ENCODE measurements at places on chromosomes 16 and 17. TPM values are rescaled to one million over a fixed set of nuclear protein-coding genes. Genes with fewer than 3 reads are reported as not detected.

Gene NUPR1
- 64.4 TPM for total RNA-seq

Gene CDH8
- 0.48 TPM for total RNA-seq

Gene SLC4A1
- not detected for total RNA-seq

Gene HS3ST3A1
- 4.8 TPM for total RNA-seq

Data from esophagus mucosa (tissue), 1 donor.